ENCODE measurements at places on chromosomes 13 and 19.

DNA sequence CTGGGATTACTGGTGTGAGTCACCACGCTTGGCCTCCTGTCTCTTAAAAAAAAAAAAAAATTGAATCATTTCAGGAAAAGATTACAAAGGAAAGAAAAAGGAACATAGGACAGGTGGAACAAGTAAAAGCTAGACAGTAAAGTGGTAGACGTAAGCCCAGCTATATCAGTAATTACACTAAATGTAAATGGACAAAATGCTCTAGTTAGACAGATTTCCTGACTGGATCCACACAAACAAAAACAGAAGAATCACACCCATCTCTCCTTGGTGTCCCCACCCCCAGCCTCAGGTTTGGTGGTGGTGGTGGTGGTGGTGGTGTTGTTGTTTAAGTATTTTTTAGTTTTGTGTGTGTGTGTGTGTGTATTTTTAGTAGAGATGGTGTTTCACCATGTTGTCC is 6.3 kb upstream of the SPIB start:
- DNase-seq: no peak

DNA sequence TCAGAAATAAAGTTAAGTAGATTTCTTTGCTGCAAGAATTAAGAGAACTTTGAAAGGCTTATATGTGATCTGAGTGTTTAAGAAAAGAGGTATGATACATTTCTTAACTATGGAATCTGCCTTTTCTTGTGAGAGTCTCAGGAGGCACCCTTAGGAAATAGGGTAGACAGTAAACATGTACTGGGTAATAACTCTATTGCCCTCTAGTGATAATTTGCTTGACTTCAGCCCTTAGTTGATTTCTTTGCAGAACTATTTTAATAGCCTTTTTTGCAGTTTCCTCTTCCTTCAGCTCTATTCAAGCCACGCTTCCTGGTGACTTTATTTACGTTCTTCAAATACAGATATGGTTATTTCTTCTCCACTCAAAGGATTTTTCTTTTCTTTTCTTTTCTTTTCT is 37.0 kb upstream of the CCNA1 start:
- DNase-seq: no peak

DNA sequence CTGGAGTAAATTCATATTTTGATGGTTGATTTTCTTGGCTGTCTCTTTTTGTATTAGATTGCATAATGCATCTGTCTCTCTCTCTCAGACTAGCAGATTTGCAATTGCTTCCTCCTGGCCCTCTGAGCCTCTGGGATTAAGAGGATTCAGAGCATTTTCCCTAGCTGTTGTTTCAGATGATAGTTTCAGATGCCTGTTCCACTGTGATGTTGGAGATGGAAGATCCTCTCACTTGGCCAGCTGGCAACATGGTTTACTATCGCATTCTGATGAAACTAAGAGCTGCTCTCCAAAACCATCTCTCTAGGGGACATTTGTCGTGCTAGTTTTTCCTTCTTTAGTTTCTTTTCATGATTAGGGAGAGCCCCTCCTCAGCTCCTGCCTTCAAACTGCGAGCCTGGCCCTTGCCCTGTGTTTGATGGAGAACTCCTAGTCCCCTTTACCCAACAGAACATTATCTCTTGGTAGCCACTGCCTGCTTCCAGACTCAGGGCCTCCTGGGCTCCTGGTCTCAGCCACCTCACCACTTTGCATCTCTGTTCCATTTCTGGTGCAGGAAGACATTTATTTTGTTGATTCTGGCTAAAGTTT is 244.6 kb downstream of the B3GLCT start:
- no peak for DNase-seq

DNA sequence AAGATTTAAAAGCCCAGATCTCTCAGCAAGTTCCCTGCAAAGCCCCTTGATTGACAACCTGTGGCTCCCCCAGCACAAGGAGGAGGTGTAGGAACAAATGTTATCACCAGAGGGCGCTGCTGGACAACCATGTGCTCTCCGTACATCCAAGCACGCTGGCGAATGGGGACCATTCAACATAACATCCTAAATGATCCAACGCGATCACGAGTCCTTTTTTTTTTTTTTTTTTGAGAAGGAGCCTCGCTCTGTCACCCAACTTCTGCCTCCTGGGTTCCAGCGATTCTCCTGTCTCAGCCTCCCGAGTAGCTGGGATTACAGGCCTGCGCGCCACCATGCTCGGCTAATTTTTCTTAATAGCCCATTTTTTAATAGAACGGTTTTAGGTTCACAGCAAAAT is 52.0 kb downstream of the NWD1 start:
- peak; percentile 33 for DNase-seq

- DNase-seq: no peak
Observed at GRCh38 chr13:34857558-34858325, 84.3 kb upstream of the NBEA start.

DNA sequence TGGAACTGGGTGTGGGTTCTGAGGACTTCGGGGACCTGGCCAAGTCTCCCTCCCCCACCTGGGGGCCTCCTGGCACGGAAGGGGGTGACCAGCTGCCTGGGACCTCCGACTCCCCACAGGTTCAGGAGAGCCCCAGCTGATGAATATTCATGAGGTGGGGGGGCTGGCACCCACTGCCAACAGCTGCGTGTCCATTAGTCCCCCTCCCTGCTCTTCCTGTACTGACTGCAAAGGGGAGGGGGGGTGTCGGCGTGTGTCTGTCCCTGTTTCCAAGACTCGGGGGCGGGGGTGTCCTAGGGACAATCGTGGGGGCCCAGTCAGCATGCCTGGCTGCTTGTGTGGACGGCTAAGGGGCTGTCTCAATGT is 10.6 kb upstream of the NFIX start:
- DNase-seq: no peak

DNA sequence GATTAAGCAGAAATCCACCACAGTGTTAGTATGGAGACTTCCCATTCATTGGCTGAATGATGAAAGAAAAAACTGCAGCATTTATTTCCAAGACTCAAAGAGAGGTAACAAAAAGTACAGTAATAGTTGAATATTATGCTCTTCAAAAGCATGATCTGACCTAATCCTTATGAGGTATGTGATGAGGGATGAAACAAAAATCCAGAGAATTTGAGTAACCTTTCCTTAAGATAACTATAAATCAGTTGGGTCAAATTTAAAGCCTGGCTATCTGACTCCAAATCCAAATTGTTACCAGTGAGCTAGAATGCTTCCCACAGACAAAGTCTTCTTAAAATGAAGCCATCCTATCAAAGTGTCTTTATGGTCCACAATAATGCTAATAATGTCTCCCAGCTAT is 38.1 kb downstream of the NUFIP1 start:
- no peak for DNase-seq

- no peak for DNase-seq
Observed at GRCh38 chr13:47886314-47886713, 114.8 kb downstream of the SUCLA2 start.

DNA sequence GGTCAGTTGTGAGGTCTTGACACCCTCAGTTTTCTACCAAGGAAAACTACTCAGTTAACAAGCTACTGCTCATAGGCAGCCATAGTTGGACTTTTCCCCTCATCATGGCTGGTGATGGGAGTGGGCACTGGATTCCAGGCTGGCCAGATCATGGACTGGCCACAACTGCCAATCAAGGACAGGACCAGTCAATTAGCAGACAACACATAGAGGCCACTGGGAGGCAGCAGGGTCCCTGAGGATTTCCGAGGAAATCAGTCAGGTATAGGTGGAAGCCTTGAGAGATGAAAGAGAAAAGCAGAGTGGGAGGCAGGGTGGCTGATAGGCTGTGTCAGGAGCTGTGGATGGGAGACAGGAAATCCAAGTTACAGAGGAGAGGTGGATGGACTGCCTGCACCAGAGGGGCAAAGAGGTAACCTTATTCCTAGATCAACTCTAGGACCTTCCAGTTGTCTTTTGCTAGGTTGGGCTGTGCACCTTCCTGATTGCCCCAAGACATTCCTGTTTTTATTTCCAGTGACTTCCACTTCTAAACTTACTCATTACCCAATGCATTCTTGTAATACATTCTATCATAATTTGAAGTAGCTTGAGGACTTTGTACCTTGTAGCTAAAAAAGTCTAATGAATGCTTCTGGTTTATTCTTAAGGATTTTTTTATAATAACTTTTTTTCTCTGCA is 361.8 kb downstream of the KCNRG start:
- no peak for DNase-seq

- no peak for DNase-seq
Observed at GRCh38 chr13:30026093-30026492, 175.7 kb upstream of the UBL3 start.

DNA sequence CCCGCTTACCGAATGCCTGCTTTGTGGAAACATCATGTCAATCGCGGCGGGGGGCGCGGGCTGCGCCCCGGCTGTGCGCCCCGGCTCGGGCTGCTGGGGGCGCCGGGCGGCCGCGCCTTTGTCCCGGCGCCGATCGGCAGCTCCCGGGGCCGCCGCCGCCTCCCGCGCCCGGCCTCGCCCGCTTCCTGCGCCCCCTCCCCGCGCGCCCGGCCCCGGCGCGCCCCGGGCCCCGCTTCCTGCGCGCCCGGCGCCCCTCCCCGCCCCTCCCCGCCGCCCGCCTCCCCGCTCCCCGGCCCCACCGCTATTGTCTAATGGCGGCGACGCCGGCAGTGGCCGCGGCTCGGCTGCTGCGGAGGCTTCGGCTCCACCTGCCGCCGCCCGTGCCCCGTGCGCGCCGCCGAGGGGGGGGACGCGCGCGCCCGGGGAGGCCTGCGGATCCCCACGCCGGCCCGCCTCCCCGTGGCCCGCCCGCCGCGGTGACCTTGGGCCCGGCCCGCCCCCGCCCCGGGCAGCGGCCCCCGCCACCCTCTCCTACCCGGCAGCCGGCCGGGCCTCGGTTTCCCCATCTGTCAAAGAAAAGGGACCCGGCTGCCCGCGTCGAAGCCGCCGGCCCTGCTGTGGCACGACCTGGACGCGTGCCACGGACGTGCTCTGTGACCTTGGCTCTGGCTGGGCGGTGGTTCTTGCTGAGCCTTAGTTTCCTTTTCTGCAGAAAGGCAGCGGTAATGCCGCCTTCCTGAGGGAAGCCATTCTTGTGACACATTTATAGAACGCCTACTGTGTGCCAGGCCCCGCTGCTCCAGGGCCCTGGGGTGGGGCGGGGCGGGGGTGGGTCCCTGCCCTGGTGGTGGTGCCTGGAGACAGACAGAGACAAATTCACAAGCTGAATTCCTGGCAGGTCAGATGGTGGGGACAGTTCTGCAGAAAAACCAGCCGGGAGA is at the start of gene TLE5:
Gene TLE5 (minus strand): TSS at position 331 of the 941 bp plus-strand sequence. CDS start 295 bp downstream, at position 36.
- peak; percentile 52 for DNase-seq

- DNase-seq: no peak
Observed at GRCh38 chr13:113161433-113161832, 3.0 kb downstream of the PROZ start.

DNA sequence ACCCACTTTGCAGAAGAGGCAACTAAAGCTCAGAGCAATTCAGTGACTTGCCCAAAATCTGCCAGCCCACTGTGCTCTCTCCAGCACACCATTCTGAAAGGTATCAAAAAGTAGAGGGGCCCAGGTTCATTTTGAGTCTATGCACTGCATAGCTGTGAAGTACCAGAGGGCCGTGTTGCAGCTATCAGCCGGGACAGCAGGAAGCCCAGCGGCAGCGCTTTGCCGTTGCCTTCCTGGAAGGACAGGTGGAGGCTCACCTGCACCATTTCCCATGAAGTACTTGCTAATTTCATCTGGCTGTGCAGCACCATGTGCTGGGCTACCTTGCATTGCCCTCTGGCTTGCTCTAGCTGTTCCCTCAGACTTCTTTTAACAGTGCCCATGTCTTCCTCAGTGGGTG is 2.7 kb upstream of the SERPINE3 start:
- DNase-seq: no peak

GRCh38 chr19:28553005-28553404 is 659.9 kb downstream of the UQCRFS1 start:
- DNase-seq: no peak

DNA sequence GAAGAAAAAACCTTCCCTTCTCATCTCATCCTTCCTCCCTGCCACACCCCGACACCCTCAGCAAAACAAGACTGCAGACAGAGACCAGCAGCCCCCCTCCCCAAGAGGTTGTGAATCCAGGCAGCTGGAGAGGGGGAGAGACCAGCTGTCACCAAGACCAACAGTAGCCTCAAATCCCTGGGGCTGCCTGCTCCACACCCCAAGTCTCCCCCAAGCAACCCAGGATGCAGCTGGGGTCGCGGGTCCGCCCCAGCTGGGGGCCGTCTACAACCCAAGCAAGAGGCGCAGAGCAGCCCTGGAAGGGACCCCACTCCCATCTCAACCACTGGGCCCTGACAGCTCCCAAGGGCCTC is 7.1 kb downstream of the KLF16 start:
- no peak for DNase-seq

GRCh38 chr13:97280478-97280877 is 58.3 kb downstream of the MBNL2 start:
- DNase-seq: no peak

DNA sequence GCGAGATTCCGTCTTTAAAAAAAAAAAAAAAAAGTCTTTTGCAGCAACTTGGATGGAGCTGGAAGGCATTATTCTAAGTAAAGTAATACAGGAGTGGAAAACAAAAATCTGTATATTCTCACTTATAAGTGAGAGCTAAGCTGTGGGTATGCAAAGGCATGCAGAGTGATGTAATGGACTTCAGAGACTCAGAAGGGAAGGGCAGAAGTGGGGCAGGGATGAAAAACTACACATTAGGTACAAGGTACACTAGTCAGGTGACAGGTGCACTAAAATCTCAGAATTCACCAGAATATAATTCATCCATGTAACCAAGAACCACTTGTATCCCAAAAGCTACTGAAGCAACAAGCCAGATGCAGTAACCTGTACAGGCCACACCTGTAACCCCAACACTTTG is 2.0 kb downstream of the GP6 start:
- DNase-seq: no peak

DNA sequence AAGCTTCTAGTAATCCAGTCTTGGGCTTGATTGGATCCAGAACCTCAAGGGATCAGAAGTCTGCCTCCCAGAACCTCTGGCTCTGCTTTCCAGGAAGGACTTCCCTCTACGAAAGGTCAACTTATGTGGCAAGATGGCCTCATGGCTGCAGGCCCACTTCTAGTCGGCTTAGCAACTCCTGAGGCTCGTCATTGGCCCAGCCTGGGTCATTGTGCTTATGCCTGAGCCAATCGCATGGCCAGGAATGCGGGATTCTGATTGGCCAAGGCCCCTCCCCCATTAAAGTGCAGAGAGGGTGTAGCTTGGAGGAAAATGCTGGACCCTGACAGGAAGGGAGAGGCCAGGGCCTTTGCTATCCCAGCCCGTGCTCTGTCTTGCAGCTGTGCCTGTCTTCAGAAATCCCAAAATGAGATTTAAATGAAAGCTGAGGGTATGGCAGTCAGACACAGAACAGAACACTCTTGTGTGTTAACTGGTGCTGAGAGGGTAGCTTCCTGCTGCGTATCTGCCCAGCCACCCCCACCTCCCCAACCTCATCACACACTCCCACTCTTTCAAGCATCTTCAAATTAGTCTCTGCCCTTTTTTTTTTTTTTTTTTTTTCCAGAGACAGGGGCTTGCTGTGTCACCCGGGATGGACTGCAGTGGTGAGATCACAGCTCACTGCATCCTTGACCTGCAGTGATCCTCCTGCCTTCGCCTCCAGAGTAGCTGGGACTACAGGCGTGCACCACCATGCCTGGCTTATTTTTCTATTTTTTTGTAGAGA is 5.5 kb upstream of the CCNE1 start:
- no peak for DNase-seq

GRCh38 chr19:46495786-46496099 is at the start of gene PNMA8B:
TSS of gene PNMA8B (minus strand) at chr19:46495867. CDS start at chr19:46495465, 402 bp downstream.
- no peak for DNase-seq

- DNase-seq: no peak
Observed at GRCh38 chr13:23777575-23777870, 111.7 kb downstream of the MIPEP start.

- no peak for DNase-seq
Observed at GRCh38 chr19:42512743-42513304, 15.5 kb downstream of the CEACAM1 start.

Data from stimulated activated CD8-positive, alpha-beta memory T cell treated with anti-CD3 and anti-CD28 coated beads, Interleukin-4, amount 100 ng/mL, for 1 hour (primary cell).